ENCODE measurements at places on chromosomes 2 and 18.

DNA sequence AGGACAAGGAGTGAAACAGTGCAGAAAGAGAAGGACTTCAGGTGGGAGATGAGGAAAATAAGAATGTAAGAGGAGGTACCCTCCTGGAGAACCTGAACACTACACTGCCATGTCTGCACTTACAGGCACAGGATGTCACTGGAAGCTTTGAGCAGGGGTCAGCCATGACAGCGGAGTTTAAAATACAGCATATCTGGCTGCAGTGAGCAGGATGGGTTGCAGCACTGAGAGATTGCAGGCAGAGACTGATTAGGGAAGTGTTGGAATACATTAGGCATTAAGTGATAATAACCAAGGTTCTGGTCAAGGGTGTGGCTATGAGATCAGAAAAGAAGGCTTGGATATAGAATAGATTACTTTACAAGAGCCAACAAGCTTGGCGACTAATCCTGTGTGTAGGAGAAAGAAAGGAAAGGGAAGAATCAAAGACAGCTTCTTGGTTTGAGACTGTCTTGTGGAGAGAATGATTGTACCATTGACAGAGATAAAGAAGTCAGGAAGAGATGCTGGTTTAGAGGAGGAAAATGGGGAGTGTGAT, 171.1 kb upstream of the RBMS1 start:
- no peak for DNase-seq

DNA sequence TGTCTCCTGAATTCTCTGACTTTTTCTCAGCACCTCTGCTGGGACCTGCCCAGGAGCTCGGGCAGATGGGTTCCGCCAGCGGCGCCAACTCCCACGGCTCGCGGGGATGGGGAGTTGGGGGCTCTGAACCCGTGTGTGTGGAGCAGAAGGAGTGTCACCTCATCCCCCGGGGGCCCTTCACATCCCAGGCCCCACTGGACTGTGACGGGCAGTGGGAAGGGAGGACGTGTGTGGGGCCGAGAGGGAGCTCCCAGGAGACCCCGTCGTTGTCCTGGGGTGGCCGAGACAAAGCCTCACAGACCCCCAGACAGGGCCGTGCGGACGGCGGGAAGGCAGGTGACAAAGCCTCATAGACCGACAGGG, 130.0 kb upstream of the CTDP1 start:
- DNase-seq, result no peak

GRCh38 chr18:2508155-2508554, 63.1 kb downstream of the METTL4 start:
- no peak for DNase-seq

GRCh38 chr18:29436459-29436858, 1259.5 kb upstream of the CDH2 start:
- DNase-seq, result no peak

- DNase-seq, result no peak
Observed at GRCh38 chr2:12212841-12213597, 466.6 kb downstream of the LPIN1 start.

DNA sequence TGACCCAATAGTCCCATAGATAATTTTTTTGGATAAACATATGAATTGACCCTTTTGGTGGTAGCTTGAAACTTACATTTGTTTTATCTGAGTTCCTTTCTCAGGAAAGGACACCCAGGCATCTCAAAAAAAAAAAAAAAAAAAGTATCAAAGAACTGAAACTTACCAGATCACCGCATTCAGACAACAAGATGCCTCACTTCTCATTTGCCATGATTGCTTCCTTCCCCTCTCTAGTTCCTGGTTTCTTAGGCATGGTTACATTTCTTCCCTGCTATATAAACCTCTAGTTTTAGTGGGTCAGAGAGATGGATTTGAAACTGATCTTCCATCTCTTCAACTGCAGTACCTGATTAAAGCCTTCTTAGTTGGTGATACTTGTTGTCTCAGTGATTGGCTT, 240.1 kb downstream of the ACKR3 start:
- no peak for DNase-seq

GRCh38 chr18:35953688-35954087, 18.8 kb upstream of the RMP24 start:
- DNase-seq, result no peak

GRCh38 chr18:6145645-6146306, 250.5 kb upstream of the TMEM200C start:
- DNase-seq, result no peak

DNA sequence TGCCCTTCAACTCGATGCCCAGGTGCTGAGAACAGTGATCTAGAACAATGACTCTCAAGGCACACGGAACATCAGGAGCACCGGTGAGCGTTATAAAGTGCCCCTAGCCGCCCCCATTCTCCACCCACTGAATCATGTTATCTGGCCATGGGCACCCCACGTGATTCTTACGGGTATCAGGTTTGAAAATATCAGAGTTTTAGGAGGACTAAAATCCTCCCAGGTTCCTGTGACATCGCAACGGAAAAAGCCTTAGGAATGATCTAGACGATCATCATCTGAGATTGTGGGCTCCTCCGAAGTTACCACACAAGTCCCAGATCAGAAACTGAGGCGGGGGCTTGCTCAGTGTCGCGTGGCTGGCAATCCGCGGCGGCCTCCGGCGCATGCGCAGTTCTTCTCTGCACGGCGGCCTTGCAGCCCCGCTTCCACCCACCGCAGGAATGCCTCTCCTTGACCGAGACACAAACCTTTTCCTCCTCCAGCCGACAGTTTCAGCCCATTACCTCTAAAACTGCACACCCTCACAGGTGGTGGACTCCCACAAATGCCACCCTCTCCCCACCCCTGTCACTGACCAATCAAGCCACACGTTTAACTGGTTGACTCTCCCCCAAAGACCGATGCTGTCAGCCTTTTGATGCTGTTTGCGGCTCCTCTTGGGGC, 5.8 kb upstream of the MRPL33 start:
- DNase-seq, result peak; percentile 3

DNA sequence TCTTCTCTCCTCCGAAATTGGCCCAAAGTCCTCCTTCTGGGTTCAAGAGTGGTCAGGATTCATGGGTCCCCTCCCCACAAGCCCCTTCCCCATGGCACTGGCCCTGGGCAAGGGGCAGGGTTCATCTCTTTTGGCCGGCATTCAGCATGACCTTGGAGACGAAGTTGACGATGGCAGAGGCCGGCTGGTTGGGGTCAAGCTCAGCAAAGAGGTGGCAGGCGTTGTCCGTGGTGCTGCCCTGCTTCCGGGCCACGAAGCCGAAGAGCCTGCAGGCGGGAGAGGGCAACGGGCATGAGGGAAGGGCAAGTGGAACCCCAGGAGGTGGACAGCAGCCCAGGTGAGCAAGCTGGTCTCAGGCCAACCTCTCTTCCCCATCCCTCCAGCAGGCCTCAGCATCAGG, 198.5 kb downstream of the TNS1 start:
- DNase-seq, result no peak

DNA sequence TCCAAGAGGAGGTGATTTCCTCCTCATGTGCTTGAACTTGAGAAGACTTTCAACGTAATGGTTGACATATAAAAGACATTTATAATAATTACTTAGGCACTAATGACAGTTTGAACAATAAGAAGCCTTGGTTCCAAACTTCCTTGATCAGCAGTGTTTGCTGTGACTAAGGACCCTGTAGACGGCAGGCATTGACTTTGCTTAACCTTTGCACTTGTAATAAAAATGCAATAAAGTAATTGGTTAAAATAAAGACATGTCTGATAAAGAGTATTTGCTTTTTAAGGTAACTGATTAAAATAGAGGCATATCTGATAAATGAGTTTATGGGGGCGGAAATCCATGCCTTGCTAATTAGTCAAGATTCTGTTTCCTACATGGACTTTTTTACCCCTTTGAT, 82.2 kb upstream of the ST8SIA3 start:
- DNase-seq, result no peak

DNA sequence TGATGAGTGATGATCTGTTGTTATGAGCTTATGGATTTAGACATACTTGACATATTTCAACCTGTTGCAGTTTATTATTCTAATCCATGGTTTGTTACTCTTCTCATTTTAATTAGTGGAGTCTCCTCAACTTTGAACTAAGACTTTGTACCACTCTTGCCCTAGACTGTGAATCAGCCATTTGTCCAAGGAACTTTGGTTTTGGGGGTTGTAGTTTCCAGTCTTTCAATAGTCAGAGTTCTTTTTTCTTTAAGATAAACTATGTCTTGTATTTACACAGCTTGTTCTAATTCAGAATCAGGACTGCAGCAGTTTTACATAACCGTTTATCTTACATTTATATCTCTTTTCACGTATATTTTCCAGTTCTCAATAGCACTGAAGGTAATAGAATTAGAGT, 133.6 kb downstream of the GULP1 start:
- DNase-seq, result no peak

- no peak for DNase-seq
Observed at GRCh38 chr2:197156771-197157170, 153.8 kb downstream of the ANKRD44 start.

DNA sequence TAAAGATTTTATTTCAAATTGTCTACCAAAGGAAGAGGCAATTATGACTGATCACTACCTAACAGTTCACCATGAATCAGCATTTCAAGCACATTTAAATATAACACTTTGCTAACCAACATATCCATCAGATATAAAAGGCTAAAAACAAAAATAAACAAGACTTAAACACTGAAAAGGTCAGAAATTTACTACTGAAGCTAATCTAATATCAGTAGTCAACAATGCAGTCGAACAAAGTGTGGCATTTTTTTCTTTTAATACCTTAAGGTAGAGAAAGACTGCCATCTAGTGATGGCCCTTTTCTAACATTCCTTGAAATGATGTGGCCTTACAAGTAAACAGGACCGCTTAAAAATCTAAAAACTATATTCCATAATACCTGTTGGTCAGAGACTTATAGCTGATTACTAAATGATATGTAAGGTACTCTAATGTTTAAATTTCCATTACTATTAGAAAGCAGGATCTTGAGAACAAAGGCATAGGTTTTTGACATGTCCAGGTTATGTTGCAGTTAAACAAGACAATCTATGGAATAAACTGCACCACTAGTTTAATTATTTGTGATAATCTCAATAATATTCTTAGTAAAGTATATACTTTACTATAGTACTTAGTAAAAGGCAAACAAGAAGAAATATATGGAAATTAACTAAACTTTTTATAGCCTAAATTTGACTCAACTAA, 80.0 kb downstream of the EXOC6B start:
- DNase-seq, result no peak

DNA sequence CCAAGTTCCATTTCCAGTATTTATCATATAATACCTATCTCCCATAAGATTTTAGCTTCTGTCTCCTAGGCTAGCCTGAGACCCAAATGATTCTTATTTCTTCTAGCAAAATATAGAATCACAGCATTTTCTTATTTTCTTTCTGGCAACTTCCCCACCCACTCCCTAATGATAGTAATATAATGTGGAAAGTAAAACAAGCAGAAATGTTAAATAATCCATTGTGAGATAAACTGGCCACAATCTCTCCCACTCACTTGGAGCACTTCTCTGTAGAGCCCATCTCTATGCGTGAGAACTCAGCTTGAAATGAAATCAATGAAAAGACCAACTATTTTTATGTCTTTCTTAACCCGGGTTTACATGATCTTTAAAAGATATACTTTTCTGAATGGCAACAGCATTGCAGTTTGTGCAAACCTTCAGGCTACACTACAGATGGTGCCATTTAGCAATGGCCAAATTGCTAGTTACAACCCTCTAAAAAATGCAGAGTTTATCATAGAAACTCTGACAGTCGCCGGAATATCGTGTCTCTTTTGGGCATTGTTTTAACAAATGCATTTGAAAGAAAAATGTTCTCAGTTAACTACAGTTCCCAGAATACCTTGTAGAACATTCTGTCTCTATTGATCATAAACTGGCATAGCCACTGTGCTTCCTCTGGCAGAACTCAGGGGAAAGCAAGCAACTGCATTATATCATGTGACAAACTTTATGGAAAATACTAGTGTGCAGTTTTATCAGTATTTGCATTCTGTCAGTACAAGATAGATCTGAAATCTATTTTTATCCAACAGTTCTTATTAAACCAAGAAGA, 1407.4 kb upstream of the ZEB2 start:
- no peak for DNase-seq

DNA sequence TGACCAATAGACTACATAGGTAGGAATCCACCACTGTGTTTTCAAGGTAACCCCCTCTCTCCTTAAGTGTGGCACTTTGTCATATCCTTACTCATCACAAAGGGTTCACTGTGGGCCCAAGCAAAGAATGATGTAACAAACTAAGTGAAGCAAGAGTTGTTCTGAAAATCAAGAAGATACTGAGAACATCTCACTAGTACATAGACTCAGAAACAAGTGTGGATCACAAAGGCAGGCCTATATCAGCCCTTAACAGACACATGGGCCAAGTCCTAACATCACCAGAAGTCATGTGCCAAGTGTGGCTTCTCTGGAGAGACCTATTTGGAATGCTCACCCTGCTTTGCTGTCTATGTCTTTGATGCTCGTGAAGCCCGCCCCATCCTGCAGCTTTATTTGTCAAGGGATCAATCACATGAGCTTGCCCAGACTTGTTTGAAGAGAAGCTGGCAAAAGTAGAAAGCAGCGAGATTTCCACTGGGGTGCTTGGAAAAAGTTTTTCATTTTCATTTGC, 131.2 kb upstream of the TTC39C start:
- no peak for DNase-seq

DNA sequence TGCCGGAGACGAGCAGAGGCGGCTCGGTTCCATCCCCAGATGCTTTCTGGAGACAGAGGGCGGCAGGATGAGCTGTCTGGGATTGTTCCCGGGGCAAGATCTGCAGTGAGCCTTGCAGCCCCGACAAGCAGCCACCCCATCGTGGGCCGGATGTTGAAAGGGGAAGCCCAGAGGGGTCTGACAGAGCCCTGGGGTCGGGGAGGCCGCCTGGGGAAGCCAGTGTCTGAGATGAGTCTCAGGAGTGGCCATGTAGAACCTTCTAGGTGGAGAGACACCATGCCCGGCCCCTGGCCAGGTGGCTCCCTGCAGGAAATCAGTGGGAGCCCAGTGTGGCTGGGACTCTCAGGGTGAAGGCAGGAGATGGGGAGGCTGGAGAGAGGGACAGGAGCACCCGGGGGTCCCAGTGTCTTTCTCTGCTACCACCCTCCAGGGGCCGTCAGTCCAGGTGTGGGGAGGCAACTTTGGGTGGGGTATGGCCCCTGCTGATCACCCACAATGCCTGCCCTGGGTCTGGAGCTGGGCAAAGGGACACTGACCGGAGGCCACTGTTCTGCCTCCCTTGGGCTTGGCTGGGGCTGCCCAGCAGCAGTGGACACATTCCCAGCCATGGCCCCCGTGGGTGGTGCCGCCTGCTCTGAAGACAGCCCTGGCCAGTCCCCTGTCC, 128.3 kb upstream of the HS6ST1 start:
- DNase-seq, result no peak

DNA sequence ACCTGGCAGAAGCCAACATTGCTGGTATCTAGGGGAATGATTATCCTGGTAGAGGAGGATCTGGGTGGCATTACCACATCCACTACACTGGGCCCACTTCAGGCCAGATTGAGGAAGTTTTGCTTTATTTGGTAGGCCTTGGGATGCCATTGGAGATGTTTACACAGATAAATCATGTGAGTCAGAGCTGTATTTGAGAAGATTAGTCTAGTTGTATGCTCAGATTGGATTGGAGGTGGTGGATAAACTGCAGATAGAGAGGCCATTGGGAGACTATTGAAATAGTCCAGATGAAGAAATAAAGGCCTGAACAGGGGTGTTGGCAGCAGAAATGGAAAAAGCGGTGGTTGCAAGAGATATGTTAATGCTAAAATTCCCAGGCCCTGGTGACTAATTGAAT, 81.5 kb downstream of the EFEMP1 start:
- no peak for DNase-seq
